ENCODE measurements at places on chromosomes 2 and 18.

DNA sequence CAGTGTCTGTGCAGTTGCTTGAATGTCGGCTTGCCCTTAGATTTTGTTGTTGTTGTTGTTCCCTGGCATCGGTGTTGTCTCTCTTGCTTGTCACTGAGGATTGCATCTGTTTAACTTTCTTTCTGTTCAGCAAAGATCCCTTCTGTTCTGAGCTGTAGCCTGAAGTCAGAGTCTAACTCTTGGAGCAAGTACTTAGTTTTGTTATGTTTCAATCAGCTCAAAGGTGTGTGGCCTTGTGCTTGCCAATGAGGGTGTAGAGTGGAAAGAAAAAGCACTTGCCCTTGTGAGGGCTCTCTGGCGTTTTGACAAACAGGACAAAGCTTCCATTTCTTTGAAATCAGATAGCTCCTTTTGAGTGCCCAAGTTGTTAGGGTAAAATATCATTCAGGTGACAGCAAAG is 757.1 kb upstream of the CDH7 start:
- DNase-seq, result no peak

DNA sequence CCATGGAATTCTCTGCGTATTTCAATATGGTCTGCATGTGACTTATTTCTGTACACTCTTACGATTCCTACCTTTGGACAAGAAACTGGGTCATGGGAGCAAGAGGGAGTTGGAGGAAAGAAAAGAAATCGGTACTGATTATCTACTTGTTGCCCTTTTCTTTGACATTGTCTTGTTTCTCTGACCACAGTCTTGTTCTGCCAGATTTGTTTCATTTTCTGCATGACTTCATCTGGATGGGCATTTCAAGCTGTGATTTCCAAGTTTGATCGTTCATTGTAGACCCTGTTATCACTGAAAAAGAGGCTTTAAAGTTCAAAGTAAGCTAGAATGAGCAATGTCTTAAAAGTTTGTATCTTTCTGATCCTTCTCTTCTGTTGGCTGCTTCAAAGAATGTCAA is 2186.3 kb upstream of the CELF4 start:
- DNase-seq, result no peak

GRCh38 chr18:43161528-43161927 is 46.0 kb upstream of the RIT2 start:
- no peak for DNase-seq

DNA sequence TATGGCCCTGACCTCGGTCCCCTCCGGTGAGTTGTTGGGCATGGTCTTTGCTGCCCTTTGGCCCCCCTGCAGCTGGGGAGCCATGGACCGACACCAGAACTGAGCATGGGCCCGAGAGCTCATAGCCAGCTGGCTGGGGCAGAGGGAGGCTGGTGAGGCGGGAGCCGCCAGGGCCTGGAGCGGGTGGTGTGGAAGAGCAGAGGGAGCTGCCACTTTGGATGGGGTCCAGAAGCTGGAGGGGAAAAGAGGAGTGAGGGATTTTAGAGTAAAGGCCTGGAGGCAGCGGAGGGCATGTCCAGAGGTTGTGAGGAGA is 16.5 kb upstream of the CNNM3 start:
- no peak for DNase-seq

- no peak for DNase-seq
These were observed 5.2 kb upstream of the RSAD2 start for GRCh38 chr2:6872394-6872793.

GRCh38 chr18:9614401-9615279 is at the start of gene PPP4R1:
TSS of gene PPP4R1 (minus strand) at chr18:9614559. CDS start at chr18:9614484, 75 bp downstream.
- DNase-seq, result peak; percentile 29

DNA sequence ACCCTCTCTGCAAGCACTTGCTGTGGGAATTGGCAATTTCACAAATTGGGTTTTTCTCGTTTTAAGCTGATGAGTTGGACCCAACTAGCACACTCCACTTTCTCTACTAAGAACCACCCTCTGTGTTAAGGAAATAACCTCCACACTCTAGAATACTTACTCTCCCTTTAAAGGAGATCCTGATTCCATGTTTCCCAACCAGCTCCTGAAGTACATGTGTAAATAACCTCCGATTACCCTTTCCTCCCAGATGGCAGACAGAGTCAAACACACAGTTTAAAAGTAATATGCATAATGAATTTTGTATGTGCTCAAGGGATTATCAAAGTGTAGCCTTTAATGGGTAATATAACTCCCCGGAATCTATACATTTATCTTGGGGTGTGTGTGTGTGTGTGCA is 171.3 kb upstream of the OSR1 start:
- no peak for DNase-seq

DNA sequence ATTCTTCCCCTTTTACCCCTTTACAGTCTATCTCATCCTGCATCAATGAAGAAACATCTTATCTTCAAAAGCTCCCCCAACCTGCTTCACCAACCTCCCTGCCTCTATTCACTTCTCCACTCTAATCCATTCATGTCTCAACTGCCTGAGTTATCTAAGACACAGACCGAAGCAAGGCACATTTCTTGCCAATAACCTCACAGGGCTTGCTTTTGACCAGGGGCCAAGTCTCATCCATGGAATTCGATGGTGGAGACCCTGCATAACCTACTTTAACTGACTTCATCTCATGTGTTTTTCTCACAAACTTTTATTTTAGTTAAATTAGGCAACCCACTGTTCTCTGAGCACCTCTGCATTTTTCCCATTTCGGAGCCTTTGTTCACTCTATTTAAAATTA is 69.7 kb downstream of the MYCN start:
- no peak for DNase-seq

DNA sequence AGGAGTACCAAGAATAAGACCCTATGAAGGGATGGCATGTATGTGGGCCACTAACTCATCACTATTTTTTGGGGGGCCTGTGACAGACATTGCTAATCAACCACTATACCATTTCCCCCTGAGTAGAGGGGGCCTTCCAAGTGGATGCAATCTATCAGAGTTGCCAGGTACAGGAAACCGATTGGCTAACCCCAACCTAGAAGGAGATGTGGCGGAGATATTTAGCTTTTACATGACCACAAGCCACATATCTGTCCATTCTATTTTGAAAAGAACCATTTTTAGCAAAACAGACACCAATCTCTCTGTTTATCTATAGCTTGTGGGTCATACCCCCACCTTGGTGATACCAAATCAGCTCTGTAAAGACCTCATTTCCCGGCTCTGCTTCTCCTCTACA is 51.0 kb downstream of the PAX8 start:
- DNase-seq, result no peak

GRCh38 chr2:77310416-77310815 is 211.8 kb downstream of the LRRTM4 start:
- DNase-seq, result no peak

DNA sequence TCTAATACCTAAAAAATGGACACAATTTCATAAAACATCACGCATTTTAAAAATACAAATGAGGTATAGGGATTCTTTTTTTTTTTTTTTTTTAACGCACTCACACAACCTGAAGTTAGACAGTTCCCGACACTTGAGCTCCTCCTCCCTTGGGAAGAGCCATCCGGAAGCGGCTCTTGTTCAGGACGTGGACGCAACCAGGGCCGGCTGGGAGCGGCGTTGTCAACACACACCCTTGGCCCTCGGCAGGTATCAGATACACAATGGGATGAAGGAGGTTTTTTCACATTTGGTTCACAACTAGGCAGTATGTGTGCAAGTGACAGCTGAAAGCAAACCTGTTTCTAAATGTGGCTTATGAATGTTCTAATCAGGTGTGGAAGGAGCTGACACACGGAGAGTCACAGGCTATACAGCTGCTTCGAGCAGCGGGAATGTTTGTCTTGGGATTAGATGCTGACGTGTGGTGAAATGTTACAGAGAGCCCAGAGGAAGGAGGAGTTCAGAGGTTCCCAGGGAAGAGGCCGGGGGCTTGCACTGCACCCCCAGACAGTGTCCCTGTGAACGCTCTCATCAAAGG is 111.1 kb downstream of the PXDN start:
- DNase-seq, result no peak

- no peak for DNase-seq
These were observed 472.2 kb upstream of the DCC start for GRCh38 chr18:51867767-51868166.

DNA sequence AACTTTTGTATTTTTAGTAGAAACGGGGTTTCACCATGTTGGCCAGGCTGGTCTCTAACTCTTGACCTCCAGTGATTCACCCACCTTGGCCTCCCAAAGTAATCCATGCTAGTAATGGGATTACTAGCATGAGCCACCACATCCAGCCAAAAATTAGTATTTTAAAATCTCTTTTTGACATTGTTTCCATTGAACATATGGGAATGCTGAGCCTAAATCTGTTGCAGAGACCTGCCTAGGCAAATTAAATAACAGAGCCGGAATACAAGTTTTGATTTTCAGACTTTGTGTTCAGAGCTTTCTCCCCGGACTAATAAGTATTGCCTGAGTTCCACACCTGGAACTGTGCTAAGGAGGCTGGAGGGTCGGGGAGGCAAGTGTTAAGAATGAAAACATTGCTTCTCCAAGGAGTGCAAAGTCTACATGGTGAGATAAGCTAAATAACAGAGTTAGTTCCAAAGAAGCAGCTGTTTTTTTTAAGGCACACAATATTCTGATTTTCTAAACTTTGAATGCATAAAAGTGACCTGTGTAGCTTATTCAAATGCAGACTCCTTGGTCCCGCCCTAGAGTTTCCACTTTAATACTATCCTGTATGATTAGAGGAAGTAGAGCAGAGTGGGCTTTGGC is 150.6 kb upstream of the CELF4 start:
- DNase-seq, result no peak

- DNase-seq, result peak; percentile 34
These were observed 8.2 kb upstream of the TMEM182 start for GRCh38 chr2:102753563-102754159.

GRCh38 chr2:227106845-227107759 is 56.9 kb downstream of the COL4A4 start:
- DNase-seq, result peak; percentile 39

DNA sequence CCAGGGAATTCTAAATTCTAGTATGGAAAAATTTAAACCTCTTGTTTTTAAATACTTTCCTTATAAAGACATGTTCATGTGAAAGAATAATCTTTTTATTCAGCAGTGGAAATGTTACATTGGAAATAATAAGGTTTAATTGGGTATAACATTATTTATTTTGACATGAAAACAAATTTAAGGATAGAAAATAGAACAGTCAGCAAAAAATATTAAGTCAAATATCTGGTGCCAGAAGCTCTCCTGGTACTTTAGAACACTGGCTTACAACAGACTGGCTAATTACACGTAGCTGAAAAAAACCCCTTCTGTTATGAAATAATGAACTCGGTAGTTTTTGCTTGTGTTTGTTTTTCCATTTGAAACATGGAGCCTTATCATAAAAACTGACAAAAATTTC is 447.9 kb downstream of the DSEL start:
- DNase-seq, result no peak

DNA sequence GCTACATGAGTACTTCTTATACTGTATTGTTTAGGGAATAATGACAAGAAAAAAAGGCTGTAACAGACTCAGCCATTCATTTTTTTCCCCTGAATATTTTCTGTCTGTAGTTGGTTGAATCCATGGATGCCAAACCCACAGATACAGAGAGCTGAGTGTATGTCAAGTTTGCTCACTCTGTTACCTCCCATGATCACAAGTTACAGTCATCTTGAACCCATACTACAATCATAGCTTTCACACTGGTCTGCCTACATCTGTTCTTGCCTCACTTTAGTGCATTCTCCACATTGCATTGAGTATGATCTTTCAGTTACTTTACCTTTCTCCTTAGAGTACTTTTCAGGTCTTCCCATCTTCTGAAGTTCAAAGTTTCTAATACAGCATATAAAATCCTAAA is 94.0 kb downstream of the BIRC6 start:
- no peak for DNase-seq

DNA sequence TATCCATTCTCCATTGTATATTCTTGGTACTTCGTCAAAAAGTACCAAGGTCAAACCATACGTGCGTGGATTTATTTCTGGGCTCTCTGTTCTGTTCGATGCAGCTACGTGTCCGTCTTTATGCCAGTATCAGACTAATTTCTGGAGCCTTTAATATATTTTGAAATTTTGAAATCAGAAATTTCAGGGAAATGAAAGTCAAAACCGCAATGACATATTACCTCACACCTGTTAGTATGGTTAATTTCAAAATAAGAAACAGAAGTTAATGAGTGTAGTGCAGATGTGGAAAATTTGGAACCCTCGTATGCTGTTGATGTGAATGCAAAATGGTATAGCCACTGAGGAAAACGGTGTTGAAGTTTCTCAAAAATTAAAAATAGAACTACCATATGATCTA is 156.1 kb upstream of the TRIB2 start:
- no peak for DNase-seq

- peak; percentile 78 for DNase-seq
These were observed 58.7 kb downstream of the MYO3B start for GRCh38 chr2:170236680-170237047.
